ENCODE measurements at places on chromosomes 3 and 15.

DNA sequence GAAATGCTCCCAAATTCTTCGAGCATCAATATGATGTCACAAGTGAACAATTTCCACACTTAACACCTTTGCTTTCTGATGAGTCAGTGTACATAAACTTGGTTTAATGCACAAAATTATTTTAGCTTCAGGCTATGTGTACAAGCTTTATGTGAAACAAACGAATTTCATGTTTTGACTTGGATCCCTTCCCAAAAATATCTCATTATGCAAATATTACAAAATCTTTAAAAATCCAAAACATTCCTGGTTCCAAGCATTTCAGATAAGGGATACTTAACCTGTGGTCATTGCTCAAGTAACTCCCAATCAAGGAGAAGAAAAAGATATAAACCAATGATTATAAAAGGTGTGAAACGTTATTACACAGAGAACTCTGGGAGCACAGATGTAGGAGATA lies 25.2 kb downstream of the RAB5A start:
- DNase-seq: no peak

- DNase-seq: no peak
These were observed 13.9 kb downstream of the SEC61A1 start for GRCh38 chr3:128066114-128066513.

- DNase-seq: peak; percentile 32
These were observed 5.6 kb downstream of the TMEM40 start for GRCh38 chr3:12753275-12754028.

GRCh38 chr15:69288531-69289341 lies 10.0 kb upstream of the PAQR5 start:
- DNase-seq: no peak

- no peak for DNase-seq
These were observed 118.3 kb downstream of the PROS1 start for GRCh38 chr3:93855401-93855800.

DNA sequence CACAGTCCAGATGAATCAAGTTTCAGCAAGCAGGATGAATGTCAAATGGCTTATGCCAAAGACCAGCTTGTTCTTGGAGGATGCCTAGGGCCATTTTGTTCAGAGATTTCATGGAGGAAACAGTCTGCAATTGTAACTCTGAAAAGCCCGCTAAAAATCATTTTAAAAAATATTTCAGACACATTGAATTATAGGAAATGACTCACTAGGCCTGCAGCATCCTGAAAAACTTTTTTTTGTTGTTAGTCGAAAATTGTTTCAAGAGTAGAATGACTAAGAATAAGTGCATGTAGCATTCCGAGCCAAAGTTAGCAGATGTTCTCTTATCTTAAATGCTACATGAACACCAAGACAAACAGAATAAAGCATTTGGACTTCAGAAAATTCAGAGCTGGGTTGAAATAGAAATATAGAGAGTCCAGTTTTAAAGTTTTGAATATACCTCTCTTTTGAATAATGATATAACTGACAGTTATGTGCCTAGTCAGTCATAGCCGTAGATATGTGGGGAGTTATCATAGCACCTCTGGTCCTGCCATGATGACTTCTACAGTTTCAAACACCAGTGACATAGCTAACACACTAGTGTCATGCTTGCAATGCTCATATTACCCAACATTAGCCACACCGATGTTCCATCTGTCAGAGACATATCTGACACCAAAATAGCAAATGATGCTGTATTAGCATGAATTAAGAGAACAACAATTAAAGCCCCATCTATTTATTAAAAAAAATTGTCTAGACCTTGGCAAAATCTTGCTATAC lies 1462.8 kb upstream of the GBE1 start:
- DNase-seq: no peak

DNA sequence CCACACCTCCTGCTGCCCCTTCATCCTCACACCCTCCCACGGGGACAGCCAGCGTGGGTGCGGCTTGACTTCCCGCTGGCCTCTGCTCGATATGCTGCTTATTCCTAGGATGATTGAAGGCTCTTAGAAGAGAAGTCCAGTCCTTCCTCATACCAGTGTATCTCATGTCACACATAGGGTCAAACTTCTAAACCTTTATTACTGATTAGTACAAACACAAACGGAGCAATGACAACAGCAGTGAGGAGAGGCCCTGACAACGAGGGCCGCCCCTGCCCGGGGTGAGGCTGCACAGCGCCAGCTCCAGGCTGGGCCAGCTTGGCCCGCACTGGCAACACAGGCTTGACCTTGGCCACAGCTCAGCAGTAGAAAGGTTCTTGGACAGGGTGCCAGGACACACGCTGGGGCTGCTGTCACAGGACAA lies 3.7 kb downstream of the CIB1 start:
- no peak for DNase-seq

- DNase-seq: no peak
These were observed 50.2 kb downstream of the RAD54L2 start for GRCh38 chr3:51588724-51589123.

GRCh38 chr3:130811557-130811956 lies 64.9 kb upstream of the PIK3R4 start:
- DNase-seq: no peak

- DNase-seq: no peak
These were observed 567.8 kb downstream of the ROBO1 start for GRCh38 chr3:79199966-79200365.

- DNase-seq: no peak
These were observed 3.1 kb downstream of the DMXL2 start for GRCh38 chr15:51619331-51620035.

DNA sequence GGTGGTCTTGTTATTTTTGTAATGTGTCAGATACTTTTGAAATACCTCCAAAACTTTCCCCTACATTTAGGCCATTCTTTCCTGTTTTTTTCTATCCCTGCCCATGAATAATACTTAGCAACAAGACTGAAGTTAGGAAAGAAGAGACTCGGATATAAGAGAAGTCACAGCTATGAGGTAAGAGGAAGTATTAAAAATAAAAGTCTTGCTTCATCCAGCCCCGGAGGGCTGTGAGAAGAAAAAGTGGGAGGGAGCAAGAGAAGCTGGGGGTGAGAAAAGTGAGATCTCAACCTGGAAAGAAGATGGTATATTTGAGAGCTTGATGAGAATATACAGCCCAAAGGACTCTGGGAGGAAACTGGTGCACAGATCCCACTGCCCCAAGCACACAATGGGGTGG lies 213.5 kb upstream of the CDIN1 start:
- DNase-seq: no peak

DNA sequence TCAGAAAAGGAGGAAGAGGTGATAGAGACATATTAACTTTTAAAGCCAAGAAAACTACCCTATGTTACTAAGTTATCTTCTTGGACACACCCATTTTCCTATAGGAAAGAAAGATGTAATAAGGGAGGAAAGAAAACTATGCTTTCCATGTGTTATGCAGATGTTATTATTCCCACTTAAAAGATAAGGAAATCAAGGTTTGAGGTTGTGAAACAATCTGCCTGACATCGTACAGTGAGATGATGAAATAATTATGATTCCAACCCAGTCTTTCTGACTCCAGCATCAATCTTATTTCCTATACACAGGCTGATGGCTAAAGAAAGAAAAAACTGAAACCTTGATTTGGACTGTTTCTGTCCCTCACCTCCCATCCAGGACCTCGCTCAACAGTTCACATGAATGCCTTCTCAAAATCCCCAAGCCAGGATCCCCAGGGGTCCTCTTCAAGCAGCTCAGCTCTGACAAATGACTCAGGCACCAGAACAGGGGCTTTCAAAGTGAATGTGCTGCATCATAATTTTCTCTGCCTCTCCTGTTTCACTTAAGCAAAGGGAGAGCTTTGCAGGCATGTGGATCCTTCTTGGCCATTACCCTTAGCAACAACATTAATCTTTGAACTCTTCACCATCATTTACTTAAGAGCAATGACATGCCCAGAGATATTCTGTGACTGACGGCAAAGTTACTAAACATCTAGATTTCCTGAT lies 12.4 kb upstream of the EID1 start:
- no peak for DNase-seq

DNA sequence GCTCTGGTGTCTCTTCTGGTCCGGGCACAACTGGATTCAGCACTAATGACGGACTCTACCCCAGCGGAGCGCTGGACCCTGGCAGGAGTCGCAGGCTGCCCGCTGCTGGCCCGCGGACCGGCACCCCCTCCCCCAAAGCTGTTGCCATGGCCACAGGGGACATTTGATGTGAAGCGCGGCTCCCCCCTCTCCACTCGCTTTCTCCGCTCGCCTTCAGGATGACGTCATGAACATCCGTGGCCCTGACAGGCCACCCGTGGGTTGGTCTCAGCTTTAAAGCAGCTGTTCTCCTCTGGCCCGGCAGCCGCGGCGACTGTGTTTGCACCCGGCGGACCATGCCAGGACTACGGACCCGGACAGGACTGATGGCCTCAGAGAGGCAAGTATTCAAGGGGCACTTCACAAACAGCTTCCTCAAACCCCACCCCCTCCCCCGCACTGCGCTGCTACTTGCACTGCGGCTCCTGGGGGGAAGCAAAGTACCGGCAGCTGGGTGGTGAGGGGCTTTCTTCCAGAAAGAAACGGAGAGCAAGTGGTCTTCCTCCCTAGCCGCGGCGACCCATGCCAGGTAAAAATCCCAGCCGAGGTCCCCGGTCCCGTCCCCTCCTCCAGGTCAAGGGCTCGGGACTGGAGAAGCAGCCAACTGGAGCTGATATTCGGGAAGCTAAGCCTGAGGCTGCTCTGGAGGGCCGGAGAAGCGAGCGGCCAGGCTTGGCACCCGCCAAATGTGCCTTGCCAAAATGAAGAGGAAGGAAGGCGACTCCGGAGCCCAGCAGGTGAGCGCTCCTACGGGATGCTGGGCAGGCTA lies 16.6 kb upstream of the AEN start:
- no peak for DNase-seq

- no peak for DNase-seq
These were observed 41.9 kb upstream of the UBP1 start for GRCh38 chr3:33482111-33482521.

GRCh38 chr3:14725564-14726440 lies 50.9 kb downstream of the C3orf20 start:
- no peak for DNase-seq

DNA sequence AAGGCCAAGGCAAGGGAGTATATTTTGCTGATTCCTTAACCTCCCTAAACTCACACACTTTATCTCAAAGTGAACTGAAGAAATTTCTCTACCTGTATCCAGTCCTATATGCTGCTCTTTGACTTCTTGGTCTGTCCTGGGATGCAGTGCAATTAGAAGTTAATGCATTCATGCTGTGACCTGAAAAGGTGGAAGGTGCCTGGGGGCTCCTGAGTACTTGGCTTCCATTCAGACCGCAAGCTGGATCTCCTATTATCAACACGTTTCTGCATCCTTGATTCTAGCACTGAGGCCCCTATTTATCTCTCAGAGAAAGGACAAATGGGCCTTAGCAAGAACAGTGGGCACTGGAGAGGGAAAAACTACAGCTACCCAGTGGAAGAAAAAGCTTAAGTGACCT lies 17.7 kb upstream of the CADPS start:
- DNase-seq: no peak

- DNase-seq: no peak
These were observed 38.1 kb downstream of the SLCO2A1 start for GRCh38 chr3:133991637-133992036.

GRCh38 chr15:68585574-68586273 lies 6.9 kb downstream of the CORO2B start:
- DNase-seq: no peak

DNA sequence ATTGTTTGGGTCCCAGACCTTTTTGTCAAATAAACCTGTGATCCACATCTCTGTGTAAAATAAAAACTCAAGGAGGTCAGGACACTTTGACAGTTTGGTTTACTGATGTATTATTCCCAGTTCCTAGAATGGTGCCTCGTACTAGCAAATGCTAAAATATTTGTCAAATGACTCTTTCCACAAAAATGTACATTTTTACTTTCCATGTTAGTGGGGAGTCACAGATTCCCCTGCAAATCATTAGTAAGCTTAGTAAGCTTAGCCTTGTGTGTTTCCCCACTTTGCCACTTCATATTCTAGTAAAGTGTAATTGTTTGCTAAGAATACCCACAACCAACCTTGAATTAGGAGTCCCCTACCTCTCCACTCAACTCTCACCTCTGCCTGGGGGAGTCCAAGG lies 2.4 kb upstream of the MAGI1 start:
- no peak for DNase-seq

DNA sequence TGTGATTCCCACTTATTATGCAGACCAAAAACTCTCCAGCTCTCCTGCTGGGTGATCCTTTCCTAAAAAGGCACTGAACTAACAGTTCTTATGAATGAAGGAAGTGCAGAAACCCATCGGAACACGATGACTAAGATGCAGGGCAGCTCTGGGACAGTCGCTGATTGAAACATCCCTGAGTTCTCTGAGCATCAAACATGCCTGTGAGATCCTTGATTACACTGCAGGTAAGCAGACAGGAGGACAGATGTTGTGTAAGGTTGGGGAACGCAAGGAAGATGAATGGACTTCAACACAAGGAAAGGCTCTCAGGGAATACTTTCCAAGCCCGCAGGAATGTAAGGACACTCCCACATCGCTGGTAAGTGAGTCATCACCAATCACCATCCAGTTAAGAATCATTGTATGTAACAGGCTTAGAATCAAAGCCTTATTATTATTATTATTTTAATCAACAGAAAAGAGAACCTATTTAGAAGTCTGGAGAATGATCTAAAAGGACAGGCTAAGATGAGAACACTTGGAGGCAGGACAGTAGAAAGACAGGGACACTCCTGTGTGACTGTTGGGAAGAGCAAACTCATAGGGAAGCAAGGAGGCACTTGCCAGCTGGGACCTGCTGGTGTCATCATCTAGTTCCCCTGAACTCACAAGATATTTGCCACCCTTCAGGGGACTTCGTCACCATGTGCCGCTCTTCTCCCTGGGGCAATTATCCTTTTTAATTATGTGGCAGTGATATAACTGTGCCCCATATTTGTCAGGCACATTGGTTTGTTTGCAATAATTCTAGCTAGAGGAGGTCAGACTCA lies 26.0 kb downstream of the TMEM158 start:
- DNase-seq: peak; percentile 95

DNA sequence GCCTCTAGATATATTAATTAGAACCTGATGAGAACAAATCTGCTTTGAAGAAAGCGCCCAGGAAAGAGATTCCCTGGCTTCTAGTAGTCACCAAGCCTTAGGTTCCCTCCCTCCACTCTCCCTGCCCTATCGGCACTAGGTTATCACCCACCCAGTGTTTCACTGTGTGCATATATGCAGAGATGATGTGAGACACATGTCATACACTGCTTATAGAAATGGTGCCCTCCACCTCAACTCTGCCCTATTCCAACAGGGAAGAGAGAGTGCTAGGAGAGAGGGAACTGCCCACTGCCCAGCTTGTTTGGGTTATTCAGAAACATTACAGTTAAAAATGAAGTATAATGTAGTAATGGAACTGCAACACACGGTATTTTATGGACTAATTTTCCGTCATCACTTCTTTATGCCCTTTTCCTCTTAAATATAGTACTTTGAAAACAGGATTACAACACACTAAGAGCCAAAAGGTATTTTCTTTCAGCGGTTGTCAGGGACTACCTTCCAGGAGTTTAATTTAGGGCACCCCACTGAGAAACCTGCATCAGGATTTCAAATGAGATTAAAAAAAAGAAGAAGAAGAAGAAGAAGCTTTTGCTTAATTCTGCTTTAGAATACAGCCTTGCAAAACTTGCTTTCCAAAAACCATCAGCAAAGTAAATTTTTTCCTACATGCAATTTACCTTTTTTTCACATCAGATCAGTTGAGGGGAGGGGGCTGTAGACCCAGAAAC lies 55.3 kb downstream of the MEIS2 start:
- no peak for DNase-seq

GRCh38 chr15:69979262-69979661 lies 118.5 kb downstream of the TLE3 start:
- DNase-seq: no peak

- no peak for DNase-seq
These were observed 55.9 kb downstream of the THSD4 start for GRCh38 chr15:71171195-71171594.
